Activated T-helper 9 cell treated with anti-CD3 and anti-CD28 coated beads, Interleukin-2, amount 50 U/mL, for 16 hours (primary cell): ENCODE measurements at places on chromosomes 5 and 9.

- DNase-seq = no peak
These were observed 209.1 kb downstream of the TMEM232 start for GRCh38 chr5:110517396-110517795.

DNA sequence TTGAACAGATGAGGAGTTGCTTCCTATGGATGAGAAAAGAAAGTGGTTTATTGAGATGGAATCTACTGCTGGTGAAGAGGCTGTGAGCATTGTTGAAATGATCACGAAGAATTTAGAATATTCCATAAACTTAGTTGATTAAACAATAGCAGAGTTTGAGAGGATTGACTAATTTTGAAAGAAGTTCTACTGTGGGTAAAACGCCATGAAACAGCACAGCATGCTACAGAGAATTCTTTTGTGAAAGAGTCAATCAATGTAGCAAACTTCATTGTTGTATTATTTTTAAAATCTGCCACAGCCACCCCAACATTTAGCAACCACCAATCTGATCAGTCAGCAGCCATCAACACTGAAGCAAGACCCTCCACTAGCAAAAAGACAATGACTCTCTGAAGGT is 309.1 kb downstream of the SPOCK1 start:
- no peak for DNase-seq

GRCh38 chr5:146084376-146084775 is 21.0 kb downstream of the PLAC8L1 start:
- DNase-seq = no peak

DNA sequence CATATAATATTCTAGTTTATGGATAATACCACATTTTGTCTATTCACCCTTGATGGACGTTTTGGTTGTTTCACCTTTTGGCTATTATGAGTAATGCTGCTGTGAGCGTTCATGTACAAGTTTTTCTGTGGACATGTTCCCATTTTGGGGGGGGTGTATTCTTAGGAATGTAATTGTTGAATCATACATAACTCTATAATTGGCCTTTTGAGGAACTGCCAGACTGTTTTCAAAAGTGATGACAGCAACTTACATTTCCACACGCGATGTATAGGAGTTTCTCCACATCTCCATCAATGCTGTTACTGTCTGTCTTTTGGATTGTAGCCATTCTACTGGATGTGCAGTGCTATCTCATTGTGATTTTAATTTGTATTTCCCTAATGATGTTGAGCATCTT is 69.8 kb downstream of the SLC46A2 start:
- DNase-seq = no peak
